ENCODE measurements at places on chromosomes 3 and 15. TPM values are rescaled to one million over a fixed set of nuclear protein-coding genes. Genes with fewer than 3 reads are reported as not detected.

Gene ABI3BP
- not detected for total RNA-seq

Gene NPAP1
- not detected for total RNA-seq

Gene RAD51
- total RNA-seq, result 1.5 TPM

Gene GOLGA8S
- 0.14 TPM for total RNA-seq

Gene NAALADL2
- 0.30 TPM for total RNA-seq

Gene PIK3CA
- total RNA-seq, result 63.1 TPM

Gene ISG20
- total RNA-seq, result 152 TPM

Gene CADM2
- total RNA-seq, result 0.11 TPM

Gene MNS1
- total RNA-seq, result not detected

Gene TYRO3
- 0.47 TPM for total RNA-seq

Gene APOD
- not detected for total RNA-seq

Gene GRK7
- 0.22 TPM for total RNA-seq
